Fibroblast of skin of scalp (primary cell): ENCODE measurements at places on chromosomes 2 and 18.

- DNase-seq = no peak
Observed at GRCh38 chr2:226544596-226545210, 254.9 kb downstream of the IRS1 start.

- no peak for DNase-seq
Observed at GRCh38 chr2:165586019-165586418, 116.5 kb downstream of the CSRNP3 start.

- DNase-seq = no peak
Observed at GRCh38 chr2:231397011-231397927, 1.8 kb downstream of the B3GNT7 start.

GRCh38 chr2:203940039-203940438, 3.5 kb downstream of the ICOS start:
- no peak for DNase-seq

DNA sequence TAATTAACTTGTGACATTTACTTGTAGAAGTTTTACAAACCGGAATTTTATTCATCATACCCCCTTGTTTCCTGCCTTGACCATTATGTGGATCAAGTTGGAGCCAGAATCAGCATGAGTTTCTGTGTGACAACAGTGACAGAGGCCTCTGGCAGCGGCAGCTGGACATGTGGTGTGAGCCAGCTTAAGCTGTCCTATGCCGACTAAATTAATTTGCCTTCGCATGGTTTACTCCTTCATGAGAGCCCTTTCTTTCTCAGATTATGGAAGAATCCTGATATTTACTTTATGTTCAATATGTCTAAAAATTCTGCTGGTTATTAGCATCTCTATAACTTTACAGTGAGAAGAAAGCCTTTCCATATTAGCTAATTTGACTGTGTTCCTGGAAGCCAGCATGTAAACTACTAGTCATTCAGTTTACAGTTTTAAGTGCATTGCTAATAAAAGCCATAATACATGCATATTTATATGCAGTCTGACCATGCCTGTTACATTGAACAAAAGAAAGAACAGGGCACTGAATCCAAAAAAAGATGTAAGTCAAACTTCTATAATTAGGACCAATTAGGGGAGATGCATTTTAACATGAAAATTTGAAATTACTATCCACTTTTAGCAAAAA, 495.8 kb upstream of the ACVR2A start:
- DNase-seq = no peak

- no peak for DNase-seq
Observed at GRCh38 chr2:223554923-223555322, 47.2 kb downstream of the SCG2 start.

DNA sequence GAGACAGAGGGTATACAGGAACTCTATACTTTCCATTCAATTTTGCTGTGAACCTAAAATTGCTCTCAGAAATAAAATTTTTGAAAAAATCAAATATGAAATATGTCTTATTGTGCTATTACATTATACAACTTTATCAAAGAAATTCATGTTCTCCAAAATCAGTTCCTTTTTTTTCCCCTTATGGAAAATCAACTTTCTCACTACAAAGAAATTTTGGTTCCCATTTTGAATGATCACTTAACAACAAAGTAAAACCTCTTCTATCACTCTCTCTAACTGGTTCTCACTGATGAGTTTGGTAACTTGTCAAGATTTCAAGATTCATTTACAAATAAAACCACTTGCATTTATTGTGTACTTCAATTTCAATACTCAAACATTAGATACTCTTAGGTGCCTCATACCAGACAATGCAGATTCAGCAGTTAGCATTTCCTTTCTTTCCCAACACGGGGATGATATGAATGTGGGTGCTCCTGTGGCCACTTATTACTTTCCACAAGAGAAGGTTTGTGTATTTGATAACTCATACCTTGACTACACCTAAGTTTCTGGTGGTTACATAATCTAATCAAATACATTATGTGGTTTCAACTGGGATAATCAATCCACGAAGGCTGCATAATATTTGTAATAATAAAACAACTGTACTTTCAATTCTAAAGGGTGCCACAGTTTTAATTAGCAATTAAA, 6.4 kb downstream of the PSME4 start:
- no peak for DNase-seq

DNA sequence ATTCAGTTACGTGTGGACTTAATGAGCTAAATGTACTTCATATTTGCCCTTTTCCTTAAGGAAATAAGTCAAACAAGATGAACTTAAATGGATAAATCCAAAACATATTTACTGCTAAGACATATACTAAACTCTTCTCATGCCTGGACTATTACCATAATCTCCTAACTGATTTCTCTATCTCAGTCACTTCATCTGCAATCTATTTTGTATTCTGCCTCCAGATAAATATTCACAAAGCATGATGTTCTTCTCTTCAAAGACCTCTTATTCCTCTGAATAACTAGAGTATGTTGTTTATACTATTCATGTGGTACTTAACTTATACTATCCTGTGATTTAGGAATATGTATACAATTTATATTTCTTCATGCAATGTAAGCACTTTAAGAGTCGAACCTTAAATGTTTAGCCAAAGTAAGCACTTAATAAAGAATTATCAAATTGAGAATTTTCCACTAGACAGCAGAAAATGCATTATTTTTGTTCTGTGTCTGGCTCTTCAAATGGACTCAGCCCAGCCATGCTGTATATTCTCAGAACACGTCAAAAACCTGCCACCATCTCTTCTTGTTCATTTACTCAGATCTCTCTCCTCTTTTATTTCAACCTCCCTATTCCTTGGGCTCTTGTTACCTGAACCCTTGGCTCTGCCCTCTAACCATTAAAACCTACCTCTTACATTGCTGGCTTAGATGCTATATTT, 79.9 kb upstream of the ARHGAP28 start:
- no peak for DNase-seq

- DNase-seq = peak; percentile 83
Observed at GRCh38 chr2:65361623-65362022, 70.8 kb downstream of the SPRED2 start.

- peak; percentile 65 for DNase-seq
Observed at GRCh38 chr2:111117598-111118480, 2.9 kb upstream of the BCL2L11 start.

GRCh38 chr18:28065031-28065792, 111.7 kb downstream of the CDH2 start:
- peak; percentile 99 for DNase-seq

DNA sequence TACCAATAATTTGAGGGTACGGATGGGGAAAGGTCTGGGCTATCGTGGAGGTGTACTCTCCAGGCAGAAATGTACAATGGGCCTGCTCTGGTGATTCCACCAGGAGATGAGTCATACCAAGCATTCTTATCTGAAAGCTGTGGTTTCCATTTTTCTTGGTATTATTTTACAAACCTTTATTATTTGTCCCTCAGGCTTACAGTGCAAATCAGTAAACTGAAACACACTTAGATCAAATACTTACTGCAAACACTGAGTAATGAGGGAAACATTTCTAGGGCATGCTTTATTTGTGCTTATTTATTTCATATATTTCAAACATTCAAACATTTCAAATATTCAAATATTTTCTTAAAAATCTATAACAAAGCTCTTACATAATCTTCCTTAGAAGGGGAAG, 319.8 kb downstream of the RND3 start:
- peak; percentile 61 for DNase-seq

- peak; percentile 38 for DNase-seq
Observed at GRCh38 chr2:206556357-206556949, 85.8 kb upstream of the FAM237A start.

DNA sequence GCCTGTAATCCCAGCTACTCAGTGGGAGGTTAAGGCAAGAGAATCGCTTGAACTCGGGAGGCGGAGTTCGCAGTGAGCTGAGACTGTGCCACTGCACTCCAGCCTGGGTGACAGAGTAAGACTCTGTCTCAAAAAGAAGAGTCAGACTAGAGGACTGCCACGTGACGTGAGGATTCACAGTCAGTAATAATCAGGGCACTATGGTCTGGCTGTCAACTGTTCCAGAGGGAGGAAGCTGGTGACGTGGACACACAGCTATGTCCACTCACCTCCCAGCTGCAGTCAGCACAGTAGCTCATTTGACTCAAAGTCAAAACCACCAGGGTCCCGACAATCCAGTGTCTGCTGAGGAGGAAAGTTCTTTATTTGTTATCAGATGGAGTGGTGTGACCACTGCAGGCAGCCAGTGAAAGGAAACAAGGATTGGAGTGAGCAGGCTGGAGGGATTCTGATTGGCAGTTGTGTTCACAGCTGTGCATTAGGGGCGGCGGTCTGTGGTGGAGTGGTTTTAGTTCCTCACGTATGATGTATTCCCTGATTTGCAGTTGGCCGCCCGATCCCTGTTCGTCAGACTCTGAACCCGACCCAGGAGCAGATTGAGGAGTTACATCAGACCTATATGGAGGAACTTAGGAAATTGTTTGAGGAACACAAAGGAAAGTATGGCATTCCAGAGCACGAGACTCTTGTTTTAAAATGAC, 37.9 kb downstream of the MOGAT1 start:
- DNase-seq = peak; percentile 98

GRCh38 chr18:79644006-79644665, 35.5 kb upstream of the CTDP1 start:
- peak; percentile 46 for DNase-seq

- DNase-seq = no peak
Observed at GRCh38 chr18:66046032-66046602, 295.3 kb downstream of the CDH7 start.

- no peak for DNase-seq
Observed at GRCh38 chr2:159226608-159227385, 59.7 kb downstream of the WDSUB1 start.

DNA sequence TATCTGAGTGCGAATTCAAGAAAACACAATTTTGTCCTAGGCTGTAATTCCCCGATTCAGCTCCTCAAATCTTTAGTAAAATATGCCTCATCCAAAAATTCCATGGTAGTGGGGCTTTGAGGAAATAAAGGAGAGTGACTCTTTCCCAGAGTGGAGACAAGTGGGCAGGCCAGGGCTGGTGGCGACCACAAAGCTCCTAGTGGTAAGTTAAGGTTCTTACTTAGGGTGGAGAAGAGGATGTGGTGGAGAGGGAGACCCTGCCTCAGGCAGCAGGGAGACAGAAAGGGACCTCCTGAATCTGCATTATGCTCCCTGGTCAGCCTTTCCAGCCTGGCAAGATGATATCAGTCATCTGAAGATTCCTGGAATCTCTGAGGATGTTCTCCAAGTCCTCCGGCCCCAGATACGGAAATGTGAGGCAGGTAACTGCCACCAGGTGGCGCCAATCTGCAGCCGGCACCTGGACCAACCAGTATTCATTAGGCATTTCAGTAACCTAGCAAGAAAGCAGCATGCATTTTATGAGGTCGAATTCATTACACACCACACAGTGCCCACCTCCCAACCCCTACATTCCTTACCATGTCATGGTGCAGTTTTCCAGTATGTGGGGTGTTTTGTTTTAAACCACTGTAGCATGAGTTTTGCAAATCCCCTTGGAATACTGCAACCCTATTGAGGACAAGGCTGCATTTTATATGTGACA, 106.4 kb downstream of the POLE4 start:
- peak; percentile 38 for DNase-seq

GRCh38 chr18:25831301-25831701, 259.1 kb downstream of the SS18 start:
- no peak for DNase-seq

- DNase-seq = no peak
Observed at GRCh38 chr2:239444626-239445577, 44.1 kb upstream of the HDAC4 start.

DNA sequence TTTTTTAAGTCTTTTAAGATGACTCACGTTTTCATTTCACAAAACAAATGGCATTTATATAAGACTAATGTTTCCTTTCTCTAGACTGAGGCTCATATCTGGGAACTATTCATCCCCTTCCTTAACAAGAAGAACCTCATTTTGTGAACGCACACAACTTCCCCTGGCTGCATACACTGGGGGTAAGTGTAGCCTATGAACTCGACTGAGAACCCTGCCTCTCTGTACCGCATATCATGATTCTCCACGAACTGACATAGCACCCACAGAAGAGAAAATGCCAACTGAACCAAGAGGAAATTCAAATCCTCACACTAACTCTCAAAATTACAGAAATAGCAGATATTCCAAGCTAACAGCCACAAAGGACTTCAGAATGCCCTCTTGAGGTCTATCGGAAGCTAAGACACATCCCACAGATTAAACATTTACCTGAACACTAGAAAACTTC, 236.7 kb downstream of the TCF4 start:
- DNase-seq = peak; percentile 29

DNA sequence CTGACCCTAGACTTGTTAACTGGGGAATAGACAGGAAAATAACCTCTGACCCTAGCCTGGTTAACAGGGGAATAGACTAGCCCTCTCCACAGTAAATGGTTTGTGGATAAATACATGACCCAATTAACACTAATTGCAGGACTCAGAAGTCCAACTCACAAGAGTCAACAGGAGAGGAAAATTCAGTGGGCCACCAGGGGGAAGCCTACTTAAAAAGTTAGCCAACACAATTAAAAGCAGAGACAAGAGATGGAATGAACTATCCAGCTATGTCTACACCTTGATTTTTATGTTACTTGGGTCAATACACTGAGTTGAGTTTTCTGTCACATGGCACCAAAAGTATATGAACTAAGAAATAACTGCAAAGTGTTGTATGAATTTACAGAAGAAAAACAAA, 158.8 kb upstream of the SLC39A10 start:
- DNase-seq = no peak

DNA sequence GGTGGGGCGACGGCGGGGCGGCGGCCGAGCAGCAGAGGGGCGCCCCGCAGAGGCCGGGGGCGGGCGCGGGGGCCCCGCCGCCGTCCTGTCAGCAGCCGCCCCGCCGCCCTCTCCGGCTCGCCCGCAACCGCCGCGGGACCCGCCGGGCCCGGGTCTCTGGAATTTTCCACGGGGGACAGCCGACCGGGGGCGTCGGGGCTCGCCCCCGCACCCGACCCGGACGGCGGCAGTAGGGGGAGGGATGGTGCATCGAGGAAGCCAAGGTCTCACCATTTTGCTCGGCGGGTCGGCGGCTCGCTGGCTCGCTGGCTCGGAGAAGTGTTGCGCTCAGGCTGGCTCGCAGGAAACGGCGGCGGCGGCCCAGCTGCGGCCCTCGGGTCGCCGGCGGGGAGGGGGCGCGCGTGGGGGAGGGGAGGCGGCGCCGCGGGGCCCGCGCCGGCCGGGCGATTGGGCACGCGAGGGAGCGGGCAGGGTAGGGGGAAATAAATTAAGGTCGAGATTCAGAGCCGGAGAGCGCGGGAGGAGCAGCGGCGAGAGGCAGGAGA, 405 bp downstream of the PPP3R1 start:
- DNase-seq = no peak

DNA sequence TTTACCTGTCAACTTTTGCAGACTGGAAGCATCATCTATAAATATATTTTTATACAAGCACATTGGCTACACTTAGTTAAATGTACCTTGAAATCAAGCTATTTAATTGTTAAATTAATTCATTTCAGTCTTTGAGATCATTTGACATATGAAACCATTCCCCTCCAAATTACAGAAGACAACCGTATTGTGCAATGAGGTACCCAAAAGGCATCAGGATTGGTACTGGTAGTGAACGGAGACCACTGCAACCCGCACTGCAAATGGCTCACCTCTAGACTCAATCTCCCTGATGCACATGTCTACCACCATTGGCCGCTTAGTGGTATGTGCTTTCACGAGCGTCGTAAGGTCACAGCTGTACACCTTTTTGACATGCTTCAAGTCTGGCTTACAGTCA, 47.8 kb upstream of the CHRNA1 start:
- DNase-seq = no peak

- peak; percentile 57 for DNase-seq
Observed at GRCh38 chr2:217902379-217903141, 100.2 kb downstream of the TNS1 start.

GRCh38 chr2:134320930-134321329, 67.1 kb downstream of the MGAT5 start:
- no peak for DNase-seq

- no peak for DNase-seq
Observed at GRCh38 chr2:215498431-215498830, 62.6 kb upstream of the FN1 start.

- peak; percentile 6 for DNase-seq
Observed at GRCh38 chr2:200225951-200226350, 80.5 kb upstream of the SPATS2L start.
